Naive thymus-derived CD4-positive, alpha-beta T cell (primary cell): ENCODE measurements at places on chromosomes 6 and 20.

DNA sequence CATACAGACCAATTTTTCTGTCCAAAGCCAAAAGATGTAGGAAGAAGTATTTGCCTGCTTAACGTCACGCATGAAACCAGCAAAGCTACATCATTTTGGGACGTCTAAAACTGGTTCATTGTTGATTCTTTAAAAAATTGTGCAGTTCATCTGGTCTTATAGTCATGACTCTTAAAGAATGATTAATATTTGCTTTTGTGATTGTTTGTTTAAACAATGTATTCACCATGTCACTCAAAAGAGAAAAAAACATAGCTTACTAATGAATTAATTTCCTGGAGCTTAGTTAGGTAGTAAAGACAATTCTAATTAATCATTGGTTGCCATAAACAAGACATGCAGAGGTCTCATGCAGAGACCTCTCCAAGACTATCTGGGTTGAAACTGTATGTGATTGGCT is 157.3 kb downstream of the RPS12 start:
- DNase-seq: no peak

- no peak for DNase-seq
These were observed 191.8 kb downstream of the NRN1 start for GRCh38 chr6:5814901-5815300.

DNA sequence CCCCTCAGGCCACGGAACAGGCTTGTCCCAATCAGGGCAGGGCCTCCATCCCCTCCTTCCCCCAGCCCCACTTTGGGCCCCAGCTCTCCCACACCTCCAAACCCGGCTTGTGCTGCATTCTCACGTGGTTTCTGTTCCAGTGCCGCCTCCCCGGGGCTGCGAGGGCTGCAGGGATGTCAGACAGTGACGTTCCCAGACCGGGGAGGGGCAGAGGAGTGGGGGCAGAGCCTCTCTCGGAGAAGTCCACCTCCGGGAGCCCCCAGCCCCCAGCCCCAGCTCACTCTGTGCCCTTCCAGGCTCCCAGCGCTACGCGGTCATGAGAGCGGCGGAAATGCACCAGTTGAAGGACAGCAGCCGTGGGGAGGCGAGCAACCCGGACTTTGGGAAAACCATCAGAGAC is 18.5 kb downstream of the SLCO4A1 start:
- DNase-seq: no peak

- DNase-seq: no peak
These were observed 38.5 kb downstream of the SIM1 start for GRCh38 chr6:100426241-100426640.

DNA sequence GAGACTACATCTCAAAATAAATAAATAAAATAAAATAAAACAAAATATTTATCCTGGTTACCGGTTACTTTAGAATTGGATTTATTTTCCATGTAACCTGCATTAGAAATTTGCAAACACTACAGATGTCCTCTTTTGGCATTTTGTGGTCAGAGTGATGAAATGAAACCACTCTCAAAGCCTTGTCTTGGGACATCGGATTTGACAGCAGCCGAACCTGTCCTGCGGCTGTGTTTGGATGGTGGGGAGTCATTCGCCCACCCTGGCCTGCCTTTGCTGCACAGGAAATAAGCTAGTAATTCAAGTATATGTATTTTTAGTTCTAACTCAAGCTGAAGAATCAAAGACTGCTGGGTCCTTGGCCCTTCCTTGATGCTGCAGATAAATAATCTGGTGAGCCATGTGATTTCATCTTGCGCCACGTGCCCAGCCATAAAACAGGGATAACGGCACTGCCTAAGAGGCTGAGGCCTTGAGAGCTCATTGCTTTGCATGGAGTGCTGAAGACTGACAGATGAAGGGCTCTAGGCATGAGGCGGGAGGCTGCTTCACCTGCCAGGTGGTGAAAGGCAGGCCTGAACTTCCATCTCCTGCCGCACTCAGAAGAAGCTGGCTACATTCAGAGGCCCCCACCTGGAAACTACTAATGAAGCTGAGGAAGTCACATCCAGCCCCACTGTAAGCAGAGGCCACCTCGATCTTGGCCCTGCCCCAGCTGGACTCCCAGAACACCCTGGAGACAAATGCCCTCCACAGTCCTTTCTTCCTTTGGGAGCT is 76.9 kb downstream of the NOL4L start:
- DNase-seq: no peak

- no peak for DNase-seq
These were observed 721.1 kb downstream of the TENT5A start for GRCh38 chr6:81031416-81031815.
